Stimulated activated CD8-positive, alpha-beta memory T cell treated with anti-CD3 and anti-CD28 coated beads, Interleukin-15, amount 100 ng/mL, for 48 hours (primary cell): ENCODE measurements at places on chromosomes 1 and 21.

- DNase-seq = no peak
These were observed 369.1 kb upstream of the VAMP3 start for GRCh38 chr1:7401814-7402547.

GRCh38 chr1:4613606-4614370, 40.6 kb upstream of the AJAP1 start:
- no peak for DNase-seq

DNA sequence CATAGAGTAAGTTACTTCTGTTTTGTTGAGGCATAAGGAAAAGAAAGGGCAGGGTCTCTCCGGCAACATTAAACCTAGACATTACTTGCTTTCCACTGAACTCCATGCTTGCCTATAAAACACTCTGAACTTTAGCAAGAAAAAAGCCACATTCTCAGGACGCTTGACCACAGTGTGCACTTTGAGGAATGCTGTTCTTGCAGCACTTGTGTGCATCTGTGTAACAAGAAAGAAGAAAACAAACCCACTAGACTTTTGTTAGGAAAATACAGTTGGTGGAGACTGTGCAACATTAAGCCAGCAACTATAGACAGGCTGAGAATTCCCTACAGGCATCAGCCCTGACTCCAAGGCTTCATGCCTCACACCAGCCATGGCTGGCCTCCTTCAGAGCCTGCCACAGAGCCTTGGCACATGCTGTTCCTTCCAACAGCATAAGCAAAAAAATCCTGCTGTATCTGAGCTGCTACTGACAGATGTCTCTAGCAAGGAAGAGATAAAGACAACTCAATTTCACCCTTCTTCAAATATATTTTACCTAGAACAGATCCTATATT, 5.8 kb downstream of the PDZK1 start:
- no peak for DNase-seq

DNA sequence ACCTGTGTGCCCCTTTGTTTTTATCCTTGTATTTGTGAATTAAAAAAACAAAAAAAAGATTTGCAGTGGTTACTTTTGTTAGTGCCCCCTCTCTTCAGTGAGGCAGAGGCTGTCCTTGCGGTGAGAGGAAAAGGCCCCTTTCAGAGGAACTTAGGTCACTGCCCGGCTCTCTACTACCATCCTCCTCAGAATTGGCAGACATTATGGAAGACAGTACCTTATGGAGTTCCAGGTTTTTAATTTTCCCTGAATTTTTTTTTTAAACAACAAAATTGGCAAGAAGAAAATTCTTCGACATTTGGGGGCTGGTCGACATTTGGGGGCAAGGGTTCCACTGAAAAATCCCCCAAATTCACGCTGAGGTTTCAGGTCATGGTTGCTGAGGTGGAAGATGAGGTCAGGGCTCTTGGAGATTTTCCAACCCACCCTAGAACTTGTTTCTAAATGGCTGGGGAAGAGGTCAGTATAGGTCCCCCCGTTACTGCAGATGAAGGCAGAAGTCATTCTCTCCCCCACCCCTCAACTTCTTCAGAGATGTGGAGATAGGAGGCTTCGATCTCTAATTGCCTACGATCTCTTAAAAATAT, 5.3 kb downstream of the RXFP4 start:
- no peak for DNase-seq

DNA sequence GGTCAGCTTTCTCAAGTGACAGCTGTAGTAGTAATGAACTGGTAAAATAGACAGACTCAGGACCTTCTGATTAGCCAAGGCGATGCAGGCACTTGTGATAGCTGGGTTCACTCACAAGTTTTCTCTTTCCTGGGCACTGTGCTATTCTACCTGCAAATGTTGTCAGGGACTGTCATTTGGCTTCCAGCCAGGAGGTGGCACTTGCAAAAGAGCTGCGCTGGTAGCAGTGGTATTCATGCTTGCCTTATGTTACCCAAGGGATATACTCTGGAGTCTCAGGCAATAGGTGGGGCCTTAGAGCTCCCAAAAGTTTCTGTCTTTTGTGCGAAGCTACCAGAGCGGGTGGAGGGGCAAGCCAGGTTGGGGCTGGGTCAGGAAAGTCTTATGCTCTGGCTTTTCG, 23.5 kb downstream of the IFI44 start:
- no peak for DNase-seq

DNA sequence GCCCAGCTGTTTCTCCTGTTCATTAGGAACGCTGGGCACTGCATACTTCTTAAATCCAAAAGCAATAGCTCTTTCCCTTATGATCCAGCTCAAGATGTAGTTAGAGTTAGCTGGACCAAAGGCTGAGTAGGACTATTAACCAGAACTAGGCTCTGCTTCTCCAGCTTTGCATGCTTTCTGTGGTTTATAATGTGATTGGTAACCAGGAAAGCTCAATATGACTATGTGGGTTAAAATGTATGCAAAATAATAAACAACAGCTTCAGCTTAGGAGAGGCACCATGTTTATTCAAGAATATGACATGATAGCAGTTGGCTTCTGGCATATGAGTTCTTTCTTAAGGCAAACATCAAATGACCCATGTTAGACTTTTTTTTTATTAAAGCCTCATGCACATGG, 73.8 kb downstream of the LYPLAL1 start:
- no peak for DNase-seq

- DNase-seq = no peak
These were observed 95.6 kb downstream of the ZNF644 start for GRCh38 chr1:90925928-90926869.

- DNase-seq = no peak
These were observed 10.0 kb downstream of the SUSD4 start for GRCh38 chr1:223353939-223354338.

DNA sequence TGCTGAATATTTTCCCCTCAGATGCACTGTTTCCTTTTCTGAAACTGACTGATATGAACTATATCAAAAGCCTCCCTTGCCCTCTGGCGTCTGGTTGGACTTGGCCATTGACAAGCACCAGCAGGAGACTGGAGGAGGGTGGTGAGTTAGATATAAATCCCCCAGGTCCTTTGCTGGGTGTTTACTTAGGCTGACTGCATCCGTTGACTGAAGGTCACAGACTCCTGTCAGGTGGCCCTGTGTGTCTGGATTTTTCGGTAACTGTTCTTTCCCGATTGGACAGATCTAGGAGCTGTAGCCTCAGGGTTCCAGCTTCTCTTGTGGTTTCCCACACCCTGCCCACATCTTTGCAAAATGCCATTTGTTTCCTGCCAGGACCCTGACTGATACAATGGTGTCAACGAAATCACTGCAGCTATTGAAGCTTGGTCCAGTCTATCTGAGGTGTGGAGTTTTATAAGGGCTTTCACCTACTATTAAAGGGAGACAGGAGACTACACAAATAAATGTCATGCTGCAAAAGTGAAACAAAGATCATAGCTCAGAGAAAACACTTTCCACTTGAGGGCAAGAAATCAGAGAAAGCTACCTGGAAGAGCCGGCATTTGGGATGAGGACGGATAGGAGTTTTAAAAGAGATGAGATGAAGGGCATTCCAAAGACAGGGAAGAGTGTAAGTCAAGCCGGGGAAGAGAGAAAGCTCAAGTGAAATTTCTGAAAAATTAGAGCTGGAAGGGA, 1.5 kb upstream of the MAGI3 start:
- DNase-seq = no peak

DNA sequence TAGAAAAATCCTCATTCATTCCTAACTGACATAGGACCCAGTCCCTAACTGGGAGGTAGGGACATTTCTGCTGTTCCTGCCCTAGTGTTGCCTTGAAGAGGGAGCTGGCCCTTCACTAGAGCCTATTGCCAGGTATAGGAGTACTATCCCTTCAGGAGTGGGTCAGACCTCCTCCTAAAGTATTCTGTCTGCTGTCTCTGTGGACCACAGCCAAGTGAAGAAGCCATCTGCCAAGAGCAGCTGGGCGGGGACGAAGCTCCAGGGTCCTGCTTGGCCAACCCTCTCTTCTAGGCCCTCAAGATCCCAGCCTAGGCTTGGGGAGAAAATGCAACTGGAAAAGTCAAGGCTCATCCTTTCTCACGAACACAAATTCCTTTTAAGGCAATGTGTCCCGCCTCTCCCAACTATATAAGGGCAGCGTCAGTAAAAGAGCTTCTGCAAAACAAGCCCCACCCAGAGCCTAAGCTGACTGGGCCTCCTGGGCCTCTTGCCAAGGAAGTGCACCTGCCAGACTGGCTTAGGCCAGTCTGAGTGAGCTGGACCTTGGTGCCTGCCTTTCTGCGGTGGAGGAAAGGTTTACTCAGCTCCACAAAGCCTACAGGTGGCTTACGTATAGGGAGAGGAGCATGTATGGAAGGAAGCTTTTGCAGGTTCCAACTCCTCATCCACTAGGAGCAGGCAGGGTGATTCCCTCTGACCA, 638 bp upstream of the TUFT1 start:
- no peak for DNase-seq

DNA sequence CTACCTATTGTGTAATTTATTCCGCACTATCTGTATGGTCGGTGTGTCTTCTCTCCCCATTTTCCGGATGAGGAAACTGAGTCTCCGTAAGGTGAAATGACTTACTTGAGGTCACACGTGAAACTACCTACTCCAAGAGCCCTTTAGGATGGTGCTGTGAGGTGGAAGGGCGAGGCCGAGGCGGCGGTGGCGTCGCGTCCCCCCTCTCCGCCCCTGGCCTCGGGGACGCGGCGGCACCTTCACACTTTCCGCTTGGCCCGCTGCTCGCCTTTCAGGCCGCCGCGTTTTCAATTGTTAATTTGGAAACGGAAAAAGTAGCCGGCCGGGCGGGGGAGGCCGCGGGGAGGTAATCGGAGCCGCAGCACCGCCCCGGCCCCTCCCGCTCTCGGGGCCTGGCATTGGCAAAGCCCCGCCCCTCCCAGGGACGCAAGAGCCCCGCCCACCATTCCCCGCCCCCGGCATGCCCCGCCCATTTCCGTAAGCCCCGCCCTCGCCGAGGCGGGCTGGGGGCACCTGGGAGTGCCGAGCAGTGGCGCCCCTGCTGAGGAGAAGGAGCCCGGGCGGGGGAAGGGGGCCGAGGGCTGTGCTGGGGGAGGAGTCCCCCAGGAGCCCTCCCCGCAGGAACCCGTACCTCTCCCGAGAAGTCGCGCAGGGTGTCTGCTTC, 18.6 kb downstream of the KCNQ4 start:
- peak; percentile 74 for DNase-seq

DNA sequence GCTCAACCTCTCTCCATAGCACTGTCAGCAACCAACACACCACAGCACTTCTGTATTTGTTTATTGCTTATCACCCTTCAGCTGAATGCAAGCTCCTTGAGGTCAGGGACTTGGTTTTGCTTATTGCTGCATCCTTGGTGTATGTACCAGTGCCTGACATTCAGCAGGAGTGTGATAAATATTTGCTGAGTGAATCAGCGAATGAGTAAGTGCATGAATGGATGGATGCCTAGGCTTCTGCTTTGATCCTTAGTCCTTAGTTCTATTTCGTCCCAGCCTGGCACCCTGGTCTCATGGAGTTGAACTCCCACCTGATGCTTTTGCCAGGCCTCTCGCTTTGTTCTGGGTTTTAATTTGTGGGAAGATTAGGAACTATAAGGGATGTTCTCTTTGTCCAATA, 88.2 kb downstream of the ZSCAN20 start:
- DNase-seq = no peak

- no peak for DNase-seq
These were observed 47.9 kb downstream of the CAPN9 start for GRCh38 chr1:230794871-230795605.

DNA sequence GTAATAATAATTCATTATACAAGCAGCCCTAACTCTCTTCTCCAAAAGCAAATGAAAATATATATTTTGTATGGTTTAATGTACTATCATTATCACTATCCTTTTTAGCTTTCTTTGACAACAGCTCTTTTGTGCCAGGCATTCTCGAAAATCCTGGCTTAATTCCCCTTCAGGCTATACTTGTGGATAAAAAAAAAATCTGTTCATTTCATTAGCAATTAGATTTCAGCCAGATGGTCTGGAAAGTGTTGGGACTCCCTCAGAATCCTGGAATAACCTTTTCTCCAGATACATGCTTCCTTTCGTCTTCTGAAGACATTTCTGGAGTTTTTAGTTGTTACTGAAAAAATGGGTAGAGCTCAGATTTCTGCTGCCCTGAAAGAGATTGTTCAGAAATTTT, 83.4 kb upstream of the PLPPR4 start:
- DNase-seq = no peak

GRCh38 chr1:247114351-247115140, 10.4 kb upstream of the ZNF669 start:
- DNase-seq = no peak

DNA sequence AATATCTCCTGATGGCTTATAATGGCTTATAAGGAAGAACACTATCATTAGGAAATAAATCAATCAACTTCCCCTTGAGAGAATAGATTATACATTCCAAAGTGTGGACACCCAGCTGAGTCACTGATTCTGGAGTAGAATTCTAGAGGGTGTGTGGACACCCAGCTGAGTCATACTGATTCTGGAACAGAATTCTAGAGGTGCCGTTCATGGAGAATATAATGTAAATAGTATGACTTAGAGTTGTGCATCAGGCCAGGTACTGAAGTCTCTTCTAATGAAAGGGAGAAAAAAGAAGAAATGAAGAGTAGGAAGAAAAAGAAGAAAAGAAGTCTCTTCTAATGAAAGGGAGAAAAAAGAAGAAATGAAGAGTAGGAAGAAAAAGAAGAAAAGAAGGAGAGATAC, 2.4 kb upstream of the USP33 start:
- no peak for DNase-seq

- no peak for DNase-seq
These were observed 7.2 kb upstream of the CLCA1 start for GRCh38 chr1:86461482-86461881.

DNA sequence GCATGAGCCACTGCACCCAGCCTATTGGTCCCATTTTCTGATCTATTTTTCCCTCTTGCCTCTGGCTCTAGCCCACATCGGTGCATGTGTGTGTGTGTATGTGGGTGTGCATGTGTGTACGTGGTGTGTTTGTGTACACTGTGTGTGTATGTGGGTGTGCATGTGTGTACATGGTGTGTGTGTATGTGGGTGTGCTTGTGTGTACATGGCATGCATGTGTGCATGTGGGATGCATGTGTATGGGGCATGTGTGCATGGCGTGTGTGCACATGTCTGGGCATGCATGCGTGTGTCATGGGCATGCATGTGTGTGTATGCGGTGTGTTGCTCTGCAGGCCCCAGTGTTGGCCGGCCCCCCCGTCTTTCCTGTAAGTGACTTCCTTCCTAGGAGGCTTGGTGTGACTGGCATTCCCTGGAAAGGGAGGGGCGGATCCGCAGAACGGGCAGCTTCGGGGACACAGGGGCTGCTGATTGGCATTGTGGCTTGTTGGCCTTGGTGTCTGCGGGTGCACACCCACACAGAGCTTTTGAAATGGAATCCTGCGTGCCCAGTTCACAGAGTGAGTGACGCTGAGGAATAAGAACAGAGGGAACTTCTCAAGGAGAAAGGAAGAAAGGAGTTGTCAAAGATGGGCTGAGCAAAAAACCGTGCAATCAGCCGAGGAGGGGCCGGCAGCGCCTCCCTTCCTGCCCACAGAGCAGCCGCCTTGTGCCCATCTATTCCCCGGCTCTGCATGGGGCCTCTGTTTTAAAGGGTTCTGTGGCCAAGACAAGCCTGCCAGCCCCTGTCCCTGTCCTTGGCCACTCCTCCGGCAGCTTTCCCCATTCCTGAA, 8.0 kb downstream of the PDXK start:
- DNase-seq = no peak
